ENCODE measurements at places on chromosomes 5 and 9. TPM values are rescaled to one million over a fixed set of nuclear protein-coding genes. Genes with fewer than 3 reads are reported as not detected.

- H3K4me1 ChIP-seq, result no peaks in the 10 kb centered on the region
- no peak overlapping the region for H3K4me3 ChIP-seq
- H3K27ac ChIP-seq, result no peak overlapping the region
These were observed 5.0 kb downstream of the CMYA5 start for GRCh38 chr5:79694652-79695051.

DNA sequence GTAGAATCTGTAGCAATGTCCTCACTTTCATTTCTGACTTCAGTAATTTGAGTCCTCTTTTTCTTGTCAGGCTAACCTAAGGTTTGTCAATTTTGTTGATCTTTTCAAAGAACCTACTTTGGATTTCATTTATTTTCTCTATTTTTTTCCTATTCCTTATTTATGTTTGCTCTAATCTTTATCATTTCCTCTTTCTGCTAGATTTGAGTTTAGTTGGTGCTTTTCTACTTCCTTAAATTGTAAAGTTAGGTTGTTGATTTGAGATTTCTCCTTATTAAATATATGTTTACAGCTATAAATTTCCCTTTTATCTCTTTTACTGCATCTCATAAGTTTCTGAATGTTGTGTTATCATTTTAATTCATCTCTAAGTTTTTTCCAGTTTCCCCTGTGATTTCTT lies 75.1 kb upstream of the FAM120A start:
- no peak overlapping the region for H3K27ac ChIP-seq
- no peaks in the 10 kb centered on the region for H3K4me1 ChIP-seq
- H3K27me3 ChIP-seq, result no peaks in the 10 kb centered on the region
- DNase-seq, result no peak

NUTM2F gene
- total RNA-seq, result not detected

TMEM203 gene
- 24.3 TPM for total RNA-seq

DNA sequence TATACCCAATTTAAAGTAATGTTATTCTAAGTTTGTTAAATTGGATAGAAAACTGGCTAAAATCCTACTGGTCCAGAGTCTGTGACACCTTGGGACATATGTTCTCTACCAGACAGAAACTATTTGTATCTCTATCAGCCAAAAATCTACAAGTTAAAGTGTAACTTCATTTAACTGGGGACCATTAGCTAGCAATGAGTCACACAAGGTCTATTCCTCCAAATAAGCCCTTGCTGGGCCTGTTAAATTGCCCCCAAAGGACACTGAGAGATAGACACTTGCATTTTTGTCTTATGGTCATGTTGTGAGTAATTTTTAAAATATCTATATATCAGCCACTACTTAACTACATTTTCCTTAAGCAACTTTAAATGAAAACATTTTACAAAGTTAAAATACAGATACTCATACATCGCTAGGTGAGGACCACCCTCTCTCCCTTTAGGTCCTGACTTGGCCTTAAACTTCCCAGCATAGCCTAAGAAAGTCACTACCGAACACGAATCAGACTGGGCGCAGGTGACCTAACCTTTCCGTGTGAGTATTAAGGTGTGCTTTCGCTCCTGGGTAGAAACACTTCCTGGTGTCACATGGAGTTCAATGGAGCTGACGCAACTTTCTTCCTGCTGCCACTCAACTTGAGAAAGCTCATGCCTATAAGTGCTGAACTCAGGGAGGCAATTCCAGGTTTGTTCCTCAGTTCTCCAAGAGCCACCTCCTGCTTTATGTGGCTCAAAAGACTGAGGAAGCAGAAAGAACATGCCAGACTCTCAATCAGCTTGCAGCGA lies 249.1 kb downstream of the DIRAS2 start:
- DNase-seq, result no peak
- no peaks in the 10 kb centered on the region for H3K36me3 ChIP-seq
- H3K27ac ChIP-seq, result no peak overlapping the region
- H3K4me3 ChIP-seq, result no peak overlapping the region

DNA sequence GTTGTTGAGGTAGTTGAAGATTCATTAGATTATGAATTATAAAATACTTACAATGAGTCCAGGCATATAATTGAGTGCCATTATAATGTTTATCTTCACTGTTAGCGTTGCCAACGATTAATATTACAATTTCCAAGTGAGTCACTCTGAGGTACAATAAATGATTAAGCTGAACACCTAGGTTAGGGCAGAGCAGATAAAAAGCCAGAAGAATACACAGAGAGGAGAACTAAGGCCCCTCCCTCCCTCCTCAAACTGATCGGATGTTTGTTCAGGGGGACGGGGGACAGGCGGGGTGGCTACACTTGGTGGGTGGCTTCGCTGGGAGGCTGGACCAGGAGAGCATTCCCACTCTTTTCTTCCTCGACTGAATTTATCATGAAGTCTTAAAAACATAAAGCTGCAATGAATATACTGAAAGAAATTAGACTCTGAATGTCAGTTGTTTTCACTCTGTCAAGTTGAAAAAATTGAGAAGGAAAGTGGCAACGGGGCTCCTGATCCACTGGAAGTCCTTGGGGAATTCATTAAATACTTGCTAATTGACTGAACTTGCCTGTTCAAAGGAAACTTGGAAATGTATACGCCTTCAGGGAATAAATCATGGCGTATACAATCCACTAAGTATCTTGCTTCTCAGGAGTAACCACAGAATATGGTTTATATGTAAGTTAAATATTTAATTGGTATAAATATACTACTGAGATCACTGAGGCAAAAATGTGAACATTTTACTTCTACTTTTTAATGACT lies 198.1 kb downstream of the TSSK1B start:
- no peak overlapping the region for H3K4me3 ChIP-seq
- H3K27ac ChIP-seq, result no peak overlapping the region
- H3K4me1 ChIP-seq, result peaks cover 4% of the 10 kb centered on the region
- H3K36me3 ChIP-seq, result no peaks in the 10 kb centered on the region
- H3K27me3 ChIP-seq, result no peaks in the 10 kb centered on the region

- no peaks in the 10 kb centered on the region for H3K4me1 ChIP-seq
- no peak for DNase-seq
- no peaks in the 10 kb centered on the region for H3K27me3 ChIP-seq
- H3K27ac ChIP-seq, result no peak overlapping the region
These were observed 18.5 kb downstream of the FOCAD start for GRCh38 chr9:20702570-20702969.

DNA sequence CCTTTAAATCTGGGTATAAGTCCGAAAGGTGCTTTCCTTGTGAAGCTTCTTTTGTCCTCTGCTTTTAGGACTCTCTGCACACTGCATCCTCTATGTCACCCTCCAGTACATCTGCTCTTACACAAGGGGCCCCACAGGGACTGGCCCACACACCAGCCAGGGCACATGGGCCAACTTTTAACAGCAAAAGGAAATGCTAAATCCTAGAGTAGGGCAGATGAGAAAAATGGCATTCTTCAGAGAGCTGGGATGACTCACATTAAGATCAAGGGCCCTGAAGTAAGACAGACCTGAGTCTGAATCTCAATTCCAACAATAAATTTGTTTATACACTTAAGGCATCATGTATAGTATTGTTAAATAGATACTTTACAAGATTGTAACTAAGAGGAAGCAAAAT lies 40.3 kb upstream of the CDKN2B start:
- H3K27me3 ChIP-seq, result no peaks in the 10 kb centered on the region
- no peaks in the 10 kb centered on the region for H3K36me3 ChIP-seq
- H3K4me3 ChIP-seq, result no peak overlapping the region
- H3K27ac ChIP-seq, result no peak overlapping the region
- H3K4me1 ChIP-seq, result no peaks in the 10 kb centered on the region

IFNA4 gene
- not detected for total RNA-seq

- no peak overlapping the region for H3K27ac ChIP-seq
- no peak for DNase-seq
- peaks cover 28% of the 10 kb centered on the region for H3K36me3 ChIP-seq
- no peaks in the 10 kb centered on the region for H3K27me3 ChIP-seq
- no peak overlapping the region for H3K4me3 ChIP-seq
- H3K4me1 ChIP-seq, result no peaks in the 10 kb centered on the region
These were observed 36.2 kb downstream of the TARS1 start for GRCh38 chr5:33476992-33477391.

GFRA3 gene
- not detected for total RNA-seq

SEMA5A gene
- total RNA-seq, result 18.4 TPM

- peak overlapping the region; percentile 34 for H3K27ac ChIP-seq
- no peak overlapping the region for H3K4me3 ChIP-seq
- DNase-seq, result no peak
- H3K4me1 ChIP-seq, result peaks cover 4% of the 10 kb centered on the region
- H3K27me3 ChIP-seq, result no peaks in the 10 kb centered on the region
These were observed 101.7 kb downstream of the UBAP2 start for GRCh38 chr9:33946779-33947535.

DDX4 gene
- total RNA-seq, result not detected

RNF183 gene
- total RNA-seq, result not detected

DNA sequence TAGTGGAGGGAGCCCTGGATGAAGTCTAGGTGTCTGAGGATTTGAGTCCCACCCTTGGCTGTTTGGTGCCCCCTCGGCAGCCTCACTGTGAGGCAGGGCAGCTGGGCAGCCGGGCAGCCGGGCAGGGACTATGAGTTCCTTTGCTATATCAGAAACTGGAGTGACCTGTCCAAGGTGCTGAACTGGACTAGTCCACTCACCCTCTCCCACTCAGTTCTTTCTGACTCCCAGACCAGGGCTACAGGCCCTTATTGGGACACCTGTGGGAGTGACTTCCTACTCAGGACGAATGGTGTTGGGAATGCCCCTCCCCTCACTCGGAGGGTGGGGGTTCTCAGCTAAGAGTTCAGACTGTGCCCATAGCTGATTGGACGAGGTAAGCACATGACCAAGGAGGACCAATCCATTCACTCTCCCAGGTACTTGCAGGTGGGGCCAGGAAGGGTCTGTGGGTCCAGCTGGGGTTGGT lies 34.1 kb upstream of the RAPGEF1 start:
- no peaks in the 10 kb centered on the region for H3K36me3 ChIP-seq
- H3K4me1 ChIP-seq, result no peaks in the 10 kb centered on the region
- H3K4me3 ChIP-seq, result no peak overlapping the region
- no peaks in the 10 kb centered on the region for H3K27me3 ChIP-seq
- no peak for DNase-seq
- H3K27ac ChIP-seq, result no peak overlapping the region

GRCh38 chr5:132808866-132809265 lies 4.2 kb upstream of the SOWAHA start:
- peaks cover 4% of the 10 kb centered on the region for H3K27me3 ChIP-seq
- peaks cover 7% of the 10 kb centered on the region for H3K4me1 ChIP-seq
- H3K27ac ChIP-seq, result no peak overlapping the region
- DNase-seq, result peak; percentile 47
- H3K36me3 ChIP-seq, result no peaks in the 10 kb centered on the region

PSAT1 gene
- total RNA-seq, result 1.9 TPM

DNA sequence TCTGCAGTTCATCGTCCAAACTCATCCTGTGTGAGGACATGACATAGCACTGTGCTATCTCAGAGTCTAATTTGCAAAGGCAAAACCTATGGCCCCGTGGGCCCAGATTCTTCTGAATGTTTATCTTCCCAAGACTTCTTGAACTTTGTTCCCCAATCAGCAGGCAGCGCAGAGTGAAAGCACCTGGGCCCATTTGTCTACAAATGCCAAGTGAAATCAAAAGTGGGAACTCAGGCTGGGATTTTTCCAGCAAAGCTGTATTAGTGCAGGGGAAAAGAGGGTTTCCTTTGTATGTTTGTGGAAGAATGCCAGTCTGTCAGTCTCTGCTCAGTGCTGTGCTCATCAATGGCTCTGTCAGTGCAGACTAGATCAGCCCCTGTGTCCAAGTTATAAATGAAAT lies 55.8 kb downstream of the FOXD1 start:
- no peaks in the 10 kb centered on the region for H3K27me3 ChIP-seq
- H3K27ac ChIP-seq, result no peak overlapping the region
- H3K4me1 ChIP-seq, result no peaks in the 10 kb centered on the region
- no peak overlapping the region for H3K4me3 ChIP-seq

GLRA1 gene
- not detected for total RNA-seq

DNA sequence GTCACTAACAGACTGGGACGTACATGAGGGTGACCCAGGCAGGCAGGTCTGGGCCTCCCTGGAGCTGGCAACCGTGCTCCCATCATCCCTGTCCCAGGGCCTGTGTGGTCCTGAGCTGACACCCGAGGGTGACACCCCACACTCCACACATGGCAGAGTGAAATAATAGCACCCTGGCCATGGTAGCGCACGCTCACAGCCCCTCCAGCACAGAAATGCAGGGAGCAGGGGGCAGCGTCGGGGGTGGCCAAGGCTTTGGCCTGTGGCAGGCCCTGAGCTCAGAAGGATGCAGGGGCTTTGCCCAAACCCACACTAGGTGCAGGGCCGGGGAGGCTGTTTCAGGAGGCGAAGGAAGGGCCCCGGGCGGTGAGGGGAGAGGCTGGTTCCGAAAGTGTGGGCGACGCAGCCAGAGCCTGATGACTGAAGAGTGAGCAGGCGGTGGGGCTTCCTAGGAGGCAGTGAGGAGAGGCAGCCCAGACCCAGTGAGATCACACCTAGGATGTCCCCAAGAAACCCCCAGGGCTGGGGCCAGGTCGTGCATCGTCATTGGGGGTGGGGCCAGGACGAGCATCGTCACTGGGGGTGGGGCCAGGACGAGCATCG lies 12.9 kb downstream of the OR2V2 start:
- H3K4me1 ChIP-seq, result no peaks in the 10 kb centered on the region
- no peaks in the 10 kb centered on the region for H3K27me3 ChIP-seq
- DNase-seq, result peak; percentile 83
- H3K36me3 ChIP-seq, result no peaks in the 10 kb centered on the region
- peak overlapping the region; percentile 23 for H3K4me3 ChIP-seq

DNA sequence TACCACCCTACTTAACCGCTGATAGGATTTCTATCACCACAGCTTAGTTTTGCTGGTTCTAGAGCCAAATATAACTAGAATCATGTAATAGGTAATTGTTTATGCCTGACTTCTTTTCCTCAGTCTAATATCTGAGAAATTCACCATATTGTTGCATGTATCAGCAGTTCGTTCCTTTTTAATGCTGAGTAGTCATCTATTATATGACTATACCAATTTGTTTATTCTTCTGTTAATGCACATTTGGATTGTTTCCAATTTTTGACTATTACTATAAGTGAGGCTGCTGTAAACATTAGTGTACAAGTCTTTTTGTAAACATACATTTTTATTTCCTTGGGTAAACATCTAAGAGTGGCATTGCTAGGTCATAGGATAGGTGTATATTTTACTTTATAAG lies 25.9 kb downstream of the CSNK1G3 start:
- no peak overlapping the region for H3K4me3 ChIP-seq
- no peaks in the 10 kb centered on the region for H3K36me3 ChIP-seq

GRCh38 chr5:115816226-115817081 lies at the start of gene CDO1:
Gene CDO1, minus strand, starts transcription at chr5:115816659. Its CDS starts 262 bp downstream, at chr5:115816397.
- no peaks in the 10 kb centered on the region for H3K4me1 ChIP-seq
- H3K4me3 ChIP-seq, result peak within 1 kb of the TSS; percentile 56
- H3K27ac ChIP-seq, result peak within 1 kb of the TSS; percentile 85
- H3K27me3 ChIP-seq, result no peaks in the 10 kb centered on the region
- peak; percentile 78 for DNase-seq

- no peaks in the 10 kb centered on the region for H3K4me1 ChIP-seq
- H3K4me3 ChIP-seq, result no peak overlapping the region
- no peak for DNase-seq
- H3K27ac ChIP-seq, result no peak overlapping the region
- H3K36me3 ChIP-seq, result no peaks in the 10 kb centered on the region
These were observed 25.4 kb upstream of the ALDOB start for GRCh38 chr9:101460965-101461364.

- no peak overlapping the region for H3K27ac ChIP-seq
- no peak for DNase-seq
- no peaks in the 10 kb centered on the region for H3K27me3 ChIP-seq
- no peak overlapping the region for H3K4me3 ChIP-seq
- H3K4me1 ChIP-seq, result no peaks in the 10 kb centered on the region
These were observed 494.2 kb upstream of the KLF4 start for GRCh38 chr9:107983762-107984161.

- no peak overlapping the region for H3K4me3 ChIP-seq
- no peak for DNase-seq
- no peak overlapping the region for H3K27ac ChIP-seq
- peaks cover 22% of the 10 kb centered on the region for H3K4me1 ChIP-seq
These were observed 399.1 kb downstream of the MAN2A1 start for GRCh38 chr5:110088676-110089436.
